ENCODE measurements at places on chromosomes 16 and 17.

DNA sequence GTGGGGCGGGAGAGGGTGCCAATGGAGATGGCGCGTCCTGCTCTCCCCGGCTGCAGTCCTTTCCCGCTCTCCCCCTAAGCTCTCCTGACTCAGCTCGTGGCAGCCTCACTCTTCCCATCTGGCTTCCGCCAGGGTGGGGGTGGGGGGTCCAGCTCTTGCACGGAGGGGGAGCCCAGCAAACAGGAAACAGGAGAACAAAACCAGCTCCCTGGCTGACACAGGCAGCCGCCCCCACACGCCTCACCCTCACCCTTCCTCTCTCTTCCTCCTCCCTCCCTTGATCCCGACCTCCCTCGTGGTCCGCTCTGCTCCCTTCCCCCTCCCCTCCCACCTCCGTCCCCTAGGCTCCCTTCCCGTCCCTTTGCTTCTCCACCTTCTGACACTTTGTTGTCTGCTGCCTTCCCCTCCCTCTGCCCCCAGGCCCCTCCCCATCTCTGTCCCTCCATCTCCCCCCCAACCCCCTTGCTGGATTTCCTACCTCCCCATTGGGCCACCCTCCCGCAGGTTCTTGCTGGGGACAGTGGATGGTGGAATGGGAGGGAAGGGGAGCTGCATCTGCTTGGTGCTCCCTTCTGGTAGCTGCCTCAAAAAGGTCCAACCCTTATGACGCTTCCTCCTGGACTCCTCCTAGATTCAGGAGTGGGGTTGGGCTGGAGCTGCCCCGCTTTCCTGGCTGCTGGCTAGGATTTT, 23.7 kb downstream of the ARHGAP23 start:
- DNase-seq = peak; percentile 68

GRCh38 chr16:63682844-63683243, 1439.0 kb downstream of the CDH11 start:
- DNase-seq = no peak

DNA sequence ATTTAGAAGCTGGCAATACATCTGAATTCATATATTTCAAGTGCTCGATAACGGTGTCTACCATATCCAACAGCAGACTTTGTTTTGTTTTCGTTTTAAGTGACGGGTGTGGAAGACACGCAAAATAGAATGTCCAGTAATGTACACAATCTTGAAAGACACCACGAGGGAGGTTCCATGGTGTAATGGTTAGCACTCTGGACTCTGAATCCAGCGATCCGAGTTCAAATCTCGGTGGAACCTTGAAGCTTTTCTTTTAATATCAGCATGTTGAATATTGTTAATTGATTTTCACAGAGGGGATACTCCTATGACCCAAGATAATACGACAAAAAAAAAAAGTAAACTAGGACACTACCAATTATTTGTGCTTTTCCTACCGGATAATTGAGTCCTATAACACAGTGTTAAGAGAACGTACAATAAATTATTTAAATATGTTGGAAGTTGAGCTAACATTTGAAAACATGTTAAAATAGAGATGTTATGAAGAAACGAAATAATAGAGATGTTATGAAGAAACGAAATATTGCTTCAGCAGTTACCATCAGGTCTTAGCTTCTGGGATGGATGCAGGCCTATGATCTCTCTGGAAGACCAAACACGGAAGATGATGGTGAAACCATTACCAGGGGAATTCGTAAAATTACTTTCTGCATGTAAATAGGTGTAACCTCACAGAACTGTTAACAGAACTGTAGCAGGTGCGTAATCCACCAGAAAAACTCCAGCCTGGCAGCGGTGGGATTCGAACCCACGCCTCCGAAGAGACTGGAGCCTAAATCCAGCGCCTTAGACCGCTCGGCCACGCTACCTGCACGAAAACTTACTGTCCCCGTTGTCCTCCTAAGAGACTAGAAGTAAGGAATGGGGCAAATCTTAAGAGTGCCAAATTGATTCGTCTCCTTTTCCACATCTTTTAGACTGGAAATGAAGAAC, 1.5 kb upstream of the ALOXE3 start:
- DNase-seq = peak; percentile 81

DNA sequence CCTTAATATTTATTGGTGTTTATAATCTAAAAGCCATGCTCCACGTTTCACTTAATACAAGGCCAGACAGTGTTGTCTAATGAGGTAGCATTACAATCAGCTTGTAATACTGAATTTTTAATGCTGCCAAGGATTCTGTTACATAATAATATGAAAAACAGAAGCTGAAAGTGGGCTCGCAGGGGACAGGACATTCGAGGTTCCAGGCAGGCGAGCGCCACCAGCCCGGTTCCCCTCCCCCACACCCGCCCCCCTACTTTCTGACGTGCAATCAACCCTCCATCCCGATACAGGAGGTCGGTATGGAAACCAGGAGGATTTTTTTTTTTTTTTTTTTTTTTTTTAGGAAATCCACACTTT, 6.2 kb upstream of the ZFHX3 start:
- no peak for DNase-seq

DNA sequence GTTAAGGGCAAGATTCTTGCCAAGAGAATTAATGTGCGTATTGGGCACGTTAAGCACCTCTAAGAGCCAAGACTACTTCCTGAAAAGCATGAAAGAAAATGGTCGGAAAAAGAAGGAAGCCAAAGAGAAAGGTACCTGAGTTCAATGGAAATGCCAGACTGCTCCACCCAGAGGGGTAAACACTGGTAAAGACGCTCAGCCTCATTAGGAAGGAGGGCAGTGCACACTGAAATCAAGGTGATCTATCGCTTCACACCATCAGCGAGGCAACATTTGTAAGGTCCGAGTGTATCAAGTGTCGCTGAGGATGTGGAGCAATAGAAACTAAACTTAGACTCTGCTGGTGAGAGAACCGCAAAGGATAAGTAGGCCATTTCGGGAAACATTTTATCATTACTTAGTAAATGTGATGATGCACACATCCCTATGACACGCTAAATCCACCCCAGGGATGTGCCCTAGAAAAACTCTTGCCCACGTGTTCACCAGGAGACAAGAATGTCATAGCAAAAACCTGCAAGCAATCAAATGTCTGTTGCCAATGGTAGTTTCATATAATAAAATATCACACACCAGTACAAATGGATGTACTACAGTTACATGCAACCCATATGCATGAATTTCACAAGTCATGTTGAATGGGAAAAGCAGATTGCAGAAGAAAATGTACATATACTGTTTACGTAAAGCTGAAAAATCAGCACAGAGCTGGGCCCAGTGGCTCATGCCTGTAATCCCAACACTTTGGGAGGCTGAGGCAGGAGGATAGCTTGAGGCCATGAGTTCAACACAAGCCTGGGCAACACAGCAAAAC, 23.6 kb downstream of the CNTROB start:
- DNase-seq = no peak

DNA sequence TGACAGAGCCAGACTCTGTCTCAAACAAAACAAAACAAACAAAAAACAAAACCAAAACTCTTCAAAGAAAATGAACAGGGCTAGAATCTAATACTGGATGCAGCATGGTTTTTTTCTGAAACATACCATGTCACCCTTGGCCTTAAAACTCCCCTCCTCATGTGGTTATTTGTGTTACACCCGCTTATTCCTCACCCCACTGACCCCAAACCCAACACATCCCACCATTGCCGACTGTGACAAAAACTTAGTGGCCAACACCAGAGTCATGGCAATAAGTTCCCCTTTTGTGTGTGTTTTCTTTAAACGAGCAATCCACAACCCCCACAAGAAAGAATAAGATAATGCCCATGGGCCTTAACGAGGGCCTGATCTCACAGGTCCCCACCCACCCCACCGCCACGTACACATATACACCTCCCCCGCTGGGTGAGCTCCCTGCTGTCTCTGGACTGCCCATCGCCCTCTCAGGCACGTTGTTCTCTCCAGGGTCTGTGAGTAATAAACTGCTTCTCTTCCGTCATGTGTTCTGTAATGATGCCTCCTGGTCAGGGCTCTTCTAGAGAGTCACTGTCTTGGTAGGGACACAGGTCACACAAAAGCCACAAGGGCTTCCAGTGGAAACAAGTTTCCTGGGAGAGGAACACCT, 16.8 kb upstream of the ENGASE start:
- DNase-seq = no peak

GRCh38 chr17:59289981-59290301, 41.5 kb upstream of the YPEL2 start:
- no peak for DNase-seq

- no peak for DNase-seq
Measured at GRCh38 chr16:86665319-86665675, 86.9 kb downstream of the FOXL1 start.

DNA sequence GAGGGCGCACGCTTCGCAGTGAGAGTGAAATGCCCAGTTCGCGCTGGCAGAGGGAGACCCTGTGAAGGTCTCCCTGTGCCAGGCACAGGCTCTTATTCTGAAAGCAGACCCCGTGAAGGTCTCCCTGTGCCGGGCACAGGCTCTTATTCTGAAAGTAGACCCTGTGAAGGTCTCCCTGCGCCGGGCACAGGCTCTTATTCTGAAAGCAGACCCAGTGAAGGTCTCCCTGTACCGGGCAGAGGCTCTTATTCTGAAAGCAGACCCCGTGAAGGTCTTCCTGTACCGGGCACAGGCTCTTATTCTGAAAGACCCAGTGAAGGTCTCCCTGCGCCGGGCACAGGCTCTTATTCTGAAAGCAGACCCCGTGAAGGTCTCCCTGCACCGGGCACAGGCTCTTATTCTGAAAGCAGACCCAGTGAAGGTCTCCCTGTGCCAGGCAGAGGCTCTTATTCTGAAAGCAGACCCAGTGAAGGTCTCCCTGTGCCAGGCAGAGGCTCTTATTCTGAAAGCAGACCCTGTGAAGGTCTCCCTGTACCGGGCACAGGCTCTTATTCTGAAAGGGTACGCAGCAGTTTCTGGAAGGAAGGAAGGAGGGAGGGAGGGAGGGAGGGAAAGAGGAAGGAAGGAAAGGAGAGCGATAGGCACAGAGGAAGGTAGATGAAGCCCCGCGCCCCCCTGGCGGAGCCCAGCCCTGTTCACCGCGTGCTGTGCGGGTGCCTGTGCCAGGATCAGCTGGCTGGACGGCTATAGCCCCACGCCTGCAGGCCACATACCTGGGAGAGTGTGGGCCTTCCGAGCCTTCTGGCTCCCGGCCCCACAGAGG, 55.3 kb downstream of the WDR45B start:
- DNase-seq = peak; percentile 77

DNA sequence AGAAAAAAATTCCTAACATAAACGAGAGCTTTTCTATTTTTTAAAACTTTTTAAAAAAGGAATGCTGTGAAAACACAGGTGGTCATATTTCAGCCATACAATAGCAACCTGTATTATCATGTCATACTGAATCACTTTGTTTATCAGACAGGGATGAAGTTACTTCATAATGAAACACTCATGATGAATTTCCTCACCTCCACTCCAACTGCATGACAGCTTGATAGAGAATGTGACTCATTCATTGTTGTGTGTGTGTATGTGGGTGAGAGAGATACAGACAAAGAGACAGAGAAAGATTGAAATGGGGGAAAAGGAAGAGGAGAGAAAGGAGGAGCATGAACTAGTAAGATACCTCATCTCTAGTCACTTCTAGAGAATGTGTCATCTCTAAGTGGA, 109.0 kb downstream of the SYCE1L start:
- DNase-seq = no peak

GRCh38 chr17:40611840-40612474, 35.7 kb downstream of the SMARCE1 start:
- DNase-seq = no peak

DNA sequence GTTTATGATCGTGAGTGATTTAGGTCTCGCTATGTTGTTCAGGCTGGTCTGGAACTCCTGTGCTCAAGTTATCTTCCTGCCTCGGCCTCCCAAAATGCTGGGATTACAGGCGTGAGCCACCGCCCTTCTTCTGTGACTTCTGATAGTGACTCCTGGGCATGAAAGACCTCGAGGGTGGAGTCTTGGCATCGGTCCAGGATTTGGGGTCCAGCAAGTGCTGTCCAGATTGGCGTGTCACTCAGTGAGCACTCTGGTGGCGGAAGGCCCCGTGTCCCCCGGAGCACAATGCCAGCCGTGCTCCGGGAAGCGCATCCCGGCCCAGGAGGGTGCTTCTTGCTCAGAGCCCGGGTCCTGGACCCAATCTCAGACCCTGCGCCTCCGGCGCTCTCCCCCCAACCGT, 6.8 kb downstream of the OR1F1 start:
- DNase-seq = no peak

DNA sequence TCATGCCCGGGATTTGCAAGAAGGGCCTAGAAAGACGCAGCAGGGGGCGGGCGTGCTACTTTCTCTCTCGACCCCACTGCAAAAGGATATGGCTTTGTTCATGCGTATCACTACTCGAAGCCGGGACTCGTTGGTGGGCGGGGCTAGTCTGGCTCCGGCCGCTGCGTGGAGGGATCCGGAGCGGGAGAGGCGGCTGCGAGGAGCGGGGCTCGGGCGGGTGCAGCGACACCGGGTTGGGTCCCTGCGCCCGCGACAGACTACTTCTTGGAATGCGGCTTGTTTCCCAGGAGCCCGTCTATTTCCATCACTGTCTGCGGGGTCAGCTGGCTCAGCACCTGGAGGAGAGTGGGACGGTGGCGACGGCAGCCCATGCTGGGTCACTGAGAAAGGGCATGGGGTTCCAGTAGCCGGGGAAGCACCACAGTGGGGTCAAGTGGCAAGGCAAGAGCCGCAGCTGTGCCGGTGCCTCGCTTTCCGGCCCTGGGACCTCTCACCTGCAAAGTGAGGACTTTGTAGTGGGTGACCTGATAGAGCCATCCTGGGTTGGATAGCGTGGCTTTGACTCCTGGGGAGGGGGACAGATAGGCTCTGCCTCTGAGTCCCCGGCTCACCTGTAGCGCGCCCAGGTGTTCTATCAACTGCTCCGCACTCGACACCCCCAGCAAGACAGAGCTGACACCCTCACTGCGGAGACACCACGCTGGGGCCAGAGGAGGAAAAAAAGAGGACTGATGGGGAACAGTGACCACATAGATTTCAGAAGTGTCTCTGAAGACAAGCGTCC, 6.6 kb downstream of the KCNAB3 start:
- no peak for DNase-seq
